ENCODE measurements at places on chromosomes 3 and 15. TPM values are rescaled to one million over a fixed set of nuclear protein-coding genes. Genes with fewer than 3 reads are reported as not detected.

- H3K4me1 ChIP-seq, result no peaks in the 10 kb centered on the region
- H3K4me3 ChIP-seq, result no peak overlapping the region
- H3K36me3 ChIP-seq, result no peaks in the 10 kb centered on the region
- no peak for DNase-seq
- H3K27me3 ChIP-seq, result no peaks in the 10 kb centered on the region
Observed at GRCh38 chr3:132294906-132295305, 22.3 kb upstream of the ACP3 start.

DNA sequence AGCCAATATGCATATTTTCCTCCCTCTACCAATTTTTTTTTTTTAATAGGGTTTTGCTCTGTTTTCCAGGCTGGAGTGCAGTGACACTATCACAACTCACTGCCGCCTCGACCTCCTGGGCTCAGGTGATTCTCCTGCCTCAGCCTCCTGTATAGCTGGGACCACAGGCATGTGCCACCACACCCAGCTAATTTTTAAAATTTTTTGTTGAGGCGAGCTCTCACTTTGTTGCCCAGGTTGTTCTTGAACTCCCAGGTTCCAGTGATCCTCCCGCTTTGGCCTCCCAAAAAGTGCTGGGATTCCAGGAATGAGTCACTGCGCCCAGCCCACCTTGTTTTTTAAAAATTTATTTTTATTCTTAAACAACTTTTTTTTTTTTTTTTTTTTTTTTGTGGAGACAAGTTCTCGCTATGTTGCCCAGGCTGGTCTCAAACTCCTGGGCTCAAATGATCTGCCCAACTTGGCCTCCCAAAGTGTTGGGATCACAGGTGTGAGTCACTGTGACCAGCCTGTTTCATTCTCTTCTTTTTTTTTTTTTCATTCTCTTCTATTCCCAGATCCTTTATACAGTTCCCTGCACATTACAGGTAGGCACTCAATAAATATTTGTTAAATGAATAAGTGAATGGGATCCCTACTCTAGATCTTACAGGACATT, 40.5 kb upstream of the PIK3CB start:
- H3K27ac ChIP-seq, result no peak overlapping the region
- DNase-seq, result no peak
- no peaks in the 10 kb centered on the region for H3K27me3 ChIP-seq
- H3K36me3 ChIP-seq, result no peaks in the 10 kb centered on the region

DNA sequence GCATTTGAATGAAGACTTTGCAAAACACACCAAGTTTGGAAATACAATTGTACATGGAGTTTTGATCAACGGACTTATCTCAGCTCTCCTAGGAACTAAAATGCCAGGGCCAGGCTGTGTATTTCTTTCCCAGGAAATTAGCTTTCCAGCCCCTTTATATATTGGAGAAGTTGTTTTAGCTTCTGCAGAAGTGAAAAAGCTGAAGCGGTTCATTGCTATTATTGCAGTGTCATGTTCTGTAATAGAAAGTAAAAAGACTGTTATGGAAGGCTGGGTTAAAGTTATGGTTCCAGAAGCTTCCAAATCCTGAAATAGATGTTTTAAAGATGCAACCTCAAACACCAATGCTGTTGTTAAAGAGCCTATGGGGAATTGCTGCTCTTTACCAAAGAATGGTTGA, 11.5 kb downstream of the HTD2 start:
- no peak overlapping the region for H3K27ac ChIP-seq
- H3K27me3 ChIP-seq, result no peaks in the 10 kb centered on the region
- H3K36me3 ChIP-seq, result peaks cover 55% of the 10 kb centered on the region
- no peaks in the 10 kb centered on the region for H3K4me1 ChIP-seq

GRCh38 chr15:41934843-41935242, 37.5 kb downstream of the EHD4 start:
- H3K27me3 ChIP-seq, result no peaks in the 10 kb centered on the region
- H3K4me3 ChIP-seq, result no peak overlapping the region
- peaks cover under 1% of the 10 kb centered on the region for H3K36me3 ChIP-seq
- no peak for DNase-seq
- peaks cover 67% of the 10 kb centered on the region for H3K4me1 ChIP-seq
- peak overlapping the region; percentile 54 for H3K27ac ChIP-seq

DISP2 gene
- 0.13 TPM for total RNA-seq

OR5K2 gene
- not detected for total RNA-seq

DNA sequence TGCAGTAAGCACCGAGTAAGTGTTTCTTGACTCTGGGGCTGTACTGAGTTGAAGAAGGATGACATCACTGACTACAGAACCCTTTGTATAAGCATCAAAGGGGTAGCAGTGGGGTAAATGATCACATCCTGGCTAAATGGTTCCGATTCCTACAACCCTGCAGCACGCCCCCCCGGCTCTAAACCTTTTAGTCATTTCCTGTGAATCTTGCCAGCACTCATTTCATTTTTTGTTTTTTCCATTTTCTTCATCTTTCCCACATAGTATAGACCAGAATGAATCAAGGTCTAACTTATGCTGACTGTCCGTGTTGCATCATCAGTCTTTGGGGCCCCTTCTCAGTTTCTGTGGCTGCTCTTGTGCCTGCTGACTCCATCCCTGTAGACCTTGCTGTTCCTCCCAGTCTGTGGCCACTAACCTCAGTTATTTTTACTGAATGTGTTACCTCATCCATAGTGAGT, 383.1 kb upstream of the TPRG1 start:
- H3K27ac ChIP-seq, result no peak overlapping the region
- no peak for DNase-seq
- peaks cover 5% of the 10 kb centered on the region for H3K4me1 ChIP-seq
- H3K4me3 ChIP-seq, result no peak overlapping the region
- H3K36me3 ChIP-seq, result no peaks in the 10 kb centered on the region

DNA sequence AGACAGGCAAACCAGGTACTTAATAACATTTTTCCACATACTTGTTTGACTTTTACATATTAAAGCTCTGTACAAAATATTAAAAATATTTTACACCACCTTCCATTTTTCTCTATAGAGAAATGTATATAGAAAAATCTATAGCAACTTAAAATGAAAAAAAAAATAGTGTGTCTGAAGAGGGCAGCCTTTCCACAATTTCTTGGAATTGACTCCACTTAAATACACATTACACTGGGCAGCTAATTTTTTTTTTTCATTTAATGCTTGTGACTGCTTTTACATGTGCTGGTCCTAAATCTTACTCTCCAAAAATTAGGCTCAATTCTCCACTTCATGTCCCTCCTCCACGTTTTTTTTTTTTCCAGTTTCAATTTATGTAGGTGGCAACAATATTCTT, 427.0 kb upstream of the RBMS3 start:
- H3K27ac ChIP-seq, result no peak overlapping the region
- no peak for DNase-seq
- H3K4me3 ChIP-seq, result no peak overlapping the region

DNA sequence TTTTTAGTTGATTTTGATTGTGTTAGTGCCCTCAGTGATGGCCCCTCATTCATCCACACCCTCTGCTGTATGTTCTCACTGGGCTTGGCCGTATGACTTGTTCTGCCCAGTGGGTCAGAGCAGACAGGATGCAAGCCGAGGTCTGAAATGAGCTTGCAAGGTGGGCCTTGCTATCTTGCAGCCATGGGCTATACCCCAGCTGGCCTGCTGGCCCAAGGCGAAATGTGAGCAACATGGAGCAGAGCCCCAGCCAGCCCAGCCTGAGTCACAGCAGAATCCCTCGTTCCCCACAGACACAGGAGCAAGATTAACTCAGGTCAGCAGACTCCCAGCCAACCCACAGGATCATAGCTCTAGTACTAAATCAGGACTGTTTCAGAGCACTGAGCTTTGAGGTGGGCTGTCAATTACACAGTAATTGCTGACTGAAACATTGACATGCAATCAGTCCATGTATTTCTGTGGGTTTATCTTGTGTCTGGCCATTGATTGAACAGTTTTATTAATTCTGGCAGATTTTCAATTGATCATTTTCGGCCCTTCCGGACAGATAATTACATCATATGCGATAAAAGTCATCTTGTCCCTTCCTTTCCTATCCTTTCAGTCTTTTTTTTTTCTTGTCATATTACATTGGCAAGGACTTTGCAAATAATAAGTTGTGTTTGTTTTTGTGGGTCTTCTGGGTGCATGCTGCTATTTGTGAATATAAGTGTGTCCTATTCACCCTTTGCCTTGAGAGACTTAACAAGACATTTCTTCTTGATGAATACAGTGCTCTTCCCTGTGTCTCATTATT, 27.1 kb downstream of the KLF15 start:
- H3K4me3 ChIP-seq, result no peak overlapping the region
- no peak overlapping the region for H3K27ac ChIP-seq
- H3K27me3 ChIP-seq, result no peaks in the 10 kb centered on the region
- no peak for DNase-seq

NGLY1 gene
- 21.2 TPM for total RNA-seq

- no peaks in the 10 kb centered on the region for H3K36me3 ChIP-seq
- H3K4me1 ChIP-seq, result no peaks in the 10 kb centered on the region
- H3K27me3 ChIP-seq, result no peaks in the 10 kb centered on the region
- DNase-seq, result no peak
Observed at GRCh38 chr15:69780981-69781380, 316.7 kb downstream of the TLE3 start.

- H3K4me3 ChIP-seq, result no peak overlapping the region
- no peaks in the 10 kb centered on the region for H3K27me3 ChIP-seq
- no peaks in the 10 kb centered on the region for H3K4me1 ChIP-seq
- DNase-seq, result no peak
- no peak overlapping the region for H3K27ac ChIP-seq
Observed at GRCh38 chr3:72353236-72354128, 494.8 kb downstream of the SHQ1 start.

STRIT1 gene
- not detected for total RNA-seq

DNA sequence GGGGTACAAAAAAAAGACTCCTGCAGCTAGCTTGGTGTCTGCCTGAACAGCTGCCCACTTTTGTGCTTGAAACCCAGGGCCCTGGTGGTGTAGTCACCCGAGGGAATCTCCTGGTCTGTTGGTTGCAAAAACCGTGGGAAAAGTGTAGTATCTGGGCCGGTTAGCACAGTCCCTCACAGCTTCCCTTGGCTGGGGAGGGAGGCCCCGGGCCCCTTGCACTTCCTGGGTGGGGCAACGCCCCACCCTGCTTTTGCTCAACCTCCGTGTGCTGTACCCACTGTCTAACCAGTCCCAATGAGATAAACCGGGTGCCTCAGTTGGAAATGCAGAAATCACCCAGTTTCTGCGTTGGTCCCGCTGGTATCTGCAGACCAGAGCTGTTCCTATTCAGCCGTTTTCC, 211.7 kb upstream of the ZPLD1 start:
- H3K4me3 ChIP-seq, result no peak overlapping the region
- H3K27me3 ChIP-seq, result no peaks in the 10 kb centered on the region

All from esophagus muscularis mucosa (tissue), 4 donors.